Muscle of leg (tissue), 16 donors: ENCODE measurements at places on chromosomes 6 and 20.
A peak's percentile ranks its signal among the peaks of the same experiment; 100 is the strongest.

DNA sequence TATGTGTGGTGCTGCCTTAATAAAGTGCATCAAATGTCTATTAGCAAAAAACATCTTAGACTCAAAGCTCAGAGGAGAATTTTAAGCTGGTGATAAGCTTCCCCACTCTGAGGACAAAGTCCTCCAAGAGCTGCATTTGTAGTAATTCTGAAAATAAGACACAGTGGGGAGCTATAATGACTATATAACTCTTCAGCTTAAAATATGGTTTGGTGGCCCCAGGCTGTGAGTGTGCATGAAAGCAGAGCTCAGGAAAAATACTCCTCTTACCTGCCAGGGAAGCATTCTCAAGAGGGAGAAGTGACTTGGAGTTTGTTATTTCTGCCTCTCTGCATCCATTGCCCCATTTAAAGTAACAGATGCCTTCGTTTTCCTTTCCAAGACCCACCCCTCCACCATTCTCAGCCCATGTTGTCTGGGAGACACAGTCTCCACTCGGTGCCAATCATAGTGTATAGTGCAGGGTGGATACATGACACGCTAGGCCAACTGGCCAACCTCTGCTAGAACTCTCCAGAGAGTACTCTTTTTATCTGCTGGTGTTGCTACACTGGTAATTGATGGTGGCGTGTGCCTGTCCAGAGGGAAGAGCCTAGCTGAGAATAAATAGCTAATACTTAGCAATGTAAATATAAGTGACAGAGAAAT, 229.2 kb downstream of the PHF3 start:
- DNase-seq = no peak

- no peak for DNase-seq
These were observed 545.4 kb upstream of the JAG1 start for GRCh38 chr20:11219192-11219591.

- peak; percentile 88 for DNase-seq
These were observed 45.9 kb downstream of the FGD2 start for GRCh38 chr6:37051138-37052026.

DNA sequence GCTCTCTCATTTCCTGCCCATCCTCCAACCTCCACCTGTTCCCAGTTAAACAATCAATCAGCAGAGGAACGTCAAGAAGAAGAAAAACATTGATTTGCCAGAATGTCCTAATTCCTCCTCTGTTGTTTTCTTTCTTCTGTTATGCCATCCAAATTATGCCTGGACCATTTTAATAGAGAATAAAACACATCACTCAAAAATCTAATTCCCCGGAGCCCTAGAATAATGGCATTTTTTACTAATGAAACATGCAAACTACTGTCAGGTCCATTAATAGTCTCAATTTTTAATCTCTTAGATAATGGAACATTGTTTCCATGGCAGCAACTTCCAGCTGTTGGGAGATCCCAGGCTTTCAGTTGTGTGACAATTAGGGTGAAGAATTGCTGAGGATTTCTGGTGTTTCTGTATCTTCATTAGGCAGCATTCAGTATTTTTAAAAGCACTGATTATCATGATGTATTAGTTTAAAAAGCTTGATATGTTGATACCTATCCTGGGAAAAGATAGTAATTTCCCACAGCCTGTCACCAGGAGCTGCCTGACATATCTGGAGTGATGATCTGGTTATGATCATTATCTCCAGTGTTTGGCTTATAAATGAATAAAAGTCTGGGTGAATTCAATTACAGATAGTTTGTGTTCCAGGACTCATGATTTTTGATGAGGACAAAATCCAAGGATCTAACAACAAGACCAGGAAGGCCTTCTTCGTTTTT, 209.8 kb downstream of the TPBG start:
- DNase-seq = no peak

DNA sequence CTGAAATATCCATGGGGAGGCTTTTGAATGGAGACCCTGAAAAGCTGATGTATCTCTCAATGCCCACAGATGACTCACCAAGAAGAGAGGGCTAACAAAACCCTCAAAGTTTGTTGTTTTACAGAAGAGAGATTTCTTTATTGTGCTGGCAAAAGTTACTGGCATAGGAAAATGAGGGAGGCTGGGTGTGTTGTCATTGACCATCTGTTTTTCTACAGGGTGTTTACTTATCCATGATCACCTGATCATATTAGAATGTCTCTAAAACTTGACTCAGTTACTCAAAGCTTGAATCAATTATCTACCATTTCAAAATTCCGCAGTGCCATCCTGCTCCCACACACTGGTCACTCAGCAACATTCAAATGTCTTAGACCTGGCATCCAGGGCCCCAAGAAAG, 9.8 kb downstream of the NCOA6 start:
- DNase-seq = no peak

DNA sequence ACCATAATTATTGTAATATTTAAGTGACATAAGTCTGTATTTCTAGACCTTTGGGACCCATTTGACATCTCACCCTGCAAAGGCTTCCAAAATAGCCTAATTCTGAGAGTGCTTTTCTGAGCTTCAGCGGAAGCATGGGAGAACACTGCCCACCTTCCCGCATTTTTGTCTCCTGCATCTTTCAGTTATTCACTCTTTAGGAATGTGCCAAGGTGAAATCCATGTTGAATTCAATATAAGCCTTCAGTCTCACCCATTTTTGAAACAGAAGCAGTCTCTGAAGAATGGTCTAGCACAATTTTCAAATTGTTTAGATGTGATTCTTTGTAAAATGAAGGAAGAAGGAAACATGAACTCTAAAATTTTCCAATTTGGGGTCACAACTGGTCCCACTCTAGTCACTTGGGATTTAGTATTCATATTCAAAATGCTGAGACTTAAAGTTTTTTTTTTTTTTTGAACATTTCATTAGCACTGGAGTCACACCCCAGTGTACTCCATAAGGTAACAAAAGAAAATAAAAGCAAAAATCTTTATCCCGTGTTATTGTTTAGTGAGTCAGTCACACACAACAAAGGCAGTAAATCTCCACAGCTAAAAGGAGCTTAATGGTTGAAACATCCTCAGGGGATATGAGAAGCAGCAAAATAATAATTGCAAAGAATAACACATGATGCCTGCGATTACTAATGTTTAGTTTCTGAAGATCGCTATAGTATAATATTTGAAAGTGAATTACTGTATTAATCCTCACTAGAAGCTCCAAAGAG, 479.9 kb upstream of the BTBD3 start:
- no peak for DNase-seq

DNA sequence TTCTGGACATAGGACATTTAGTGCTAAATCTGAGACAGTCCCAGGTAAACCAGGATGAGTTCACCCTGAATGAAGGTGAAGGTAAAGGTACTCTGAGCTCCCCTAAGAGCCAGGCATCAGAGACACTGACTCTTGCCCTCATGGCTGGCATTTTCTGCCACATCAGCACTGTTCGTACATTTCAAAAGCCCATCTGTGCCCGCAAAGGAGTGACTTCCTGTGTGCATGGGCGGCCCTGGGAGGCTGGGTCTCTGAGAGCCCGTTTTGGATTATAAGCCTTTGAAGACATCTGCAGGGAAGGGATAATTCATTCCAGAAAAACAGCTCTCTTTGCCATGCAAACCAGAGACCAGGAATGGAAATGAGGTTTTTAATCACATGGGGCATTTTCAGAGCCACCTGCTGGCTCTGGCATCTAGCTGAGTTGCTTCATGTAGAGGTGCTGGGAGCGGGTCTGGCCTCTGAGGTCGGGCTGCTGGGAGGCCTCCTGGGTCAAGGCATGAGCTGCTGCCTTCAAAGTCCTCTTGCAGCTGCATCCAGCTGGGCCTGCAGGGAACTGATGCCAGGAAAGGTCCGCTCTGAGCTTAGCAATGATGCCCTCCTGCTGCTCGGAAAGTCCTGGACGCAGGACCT, 348.3 kb downstream of the DHX35 start:
- DNase-seq = peak; percentile 15

DNA sequence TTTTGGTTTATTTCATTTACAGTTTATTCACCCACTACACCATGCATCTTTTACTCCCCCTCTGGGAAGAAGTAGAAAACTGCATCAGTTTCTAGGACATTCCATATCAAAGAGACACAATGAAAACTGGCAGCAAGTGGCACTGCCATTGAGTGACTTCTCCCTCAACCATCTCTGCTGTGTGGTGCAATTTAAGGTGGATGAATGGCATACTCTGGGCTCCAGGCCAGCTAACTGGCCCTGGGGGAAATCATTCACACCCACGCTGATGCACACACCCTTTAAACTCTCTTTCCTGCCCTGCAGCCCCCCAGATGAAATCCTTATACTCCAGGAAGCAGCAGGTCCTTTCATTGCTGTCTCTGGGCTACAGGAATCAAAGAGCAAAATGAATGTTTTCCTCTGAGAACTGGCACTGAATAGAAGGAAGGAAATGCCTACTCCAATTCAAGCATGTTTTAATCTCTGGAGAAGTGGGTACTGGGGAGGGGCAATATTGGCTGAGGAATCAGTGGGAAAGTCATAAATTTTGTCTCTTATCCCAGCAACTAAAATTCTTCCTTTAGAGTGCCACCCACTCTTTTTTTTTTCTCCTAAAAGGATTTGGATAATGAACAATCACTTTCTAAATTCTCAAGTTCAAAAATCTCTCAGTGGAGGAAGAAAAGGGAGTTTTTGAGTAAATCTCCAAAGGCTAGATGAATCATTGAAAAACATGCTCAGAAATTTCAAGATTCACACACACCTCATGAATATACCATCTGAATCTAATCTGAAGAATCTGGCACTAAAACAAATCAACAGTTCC, 16.9 kb upstream of the RFPL4B start:
- peak; percentile 36 for DNase-seq

DNA sequence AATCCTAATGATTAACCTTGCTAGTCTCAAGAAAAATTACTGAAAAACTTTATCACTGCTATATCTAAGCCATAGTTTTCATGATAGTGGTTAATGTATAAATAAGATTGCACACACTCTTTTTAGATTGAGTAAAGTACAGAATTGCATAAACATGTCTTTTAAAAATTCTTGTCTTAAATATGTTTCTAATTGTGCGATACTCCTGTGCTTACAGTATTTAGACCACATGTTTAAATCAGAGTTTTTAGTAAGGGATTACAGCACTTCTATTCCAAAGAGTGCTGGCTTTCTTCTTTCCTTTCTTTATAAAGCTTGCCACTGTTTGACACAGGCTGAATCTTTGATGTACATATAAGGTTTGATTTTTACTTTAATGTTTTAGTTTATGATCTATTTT, 36.8 kb upstream of the RGS17 start:
- no peak for DNase-seq

- DNase-seq = no peak
These were observed 1.2 kb downstream of the FOXO3 start for GRCh38 chr6:108561742-108562502.

GRCh38 chr6:156883497-156884252, 106.5 kb downstream of the ARID1B start:
- no peak for DNase-seq

DNA sequence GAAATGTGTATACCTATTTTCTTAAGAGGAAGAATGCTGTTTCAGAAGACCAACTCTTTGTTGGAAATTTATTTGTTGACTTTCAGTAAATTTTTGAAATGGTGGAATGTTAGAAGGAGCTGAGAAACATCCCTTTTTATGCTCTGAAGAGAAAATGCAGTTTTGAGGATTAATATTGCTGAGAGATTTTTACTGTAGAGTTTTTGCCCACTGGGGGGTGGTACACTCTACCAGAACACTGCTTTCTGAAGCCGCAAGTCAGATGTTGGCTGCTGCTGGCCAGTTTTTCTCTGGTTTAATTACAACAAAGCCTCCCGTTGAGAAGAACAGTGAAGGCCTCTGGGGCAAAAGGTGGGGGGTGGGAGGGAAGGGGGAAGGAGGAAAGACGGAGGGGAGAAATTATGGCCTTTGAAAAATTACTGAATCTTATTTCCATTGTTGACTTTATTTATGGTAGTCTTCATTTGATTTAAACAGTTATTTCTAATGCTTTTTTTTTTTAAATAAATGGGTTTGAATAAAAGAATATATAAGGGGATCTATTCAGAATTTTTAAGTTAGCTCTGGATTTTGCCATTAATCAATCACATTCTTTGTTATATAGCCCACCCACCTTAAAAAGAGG, 3.0 kb downstream of the FLRT3 start:
- DNase-seq = peak; percentile 91

- DNase-seq = no peak
These were observed 34.8 kb upstream of the TFB1M start for GRCh38 chr6:155349129-155349528.

GRCh38 chr6:68718385-68719073, 83.4 kb downstream of the ADGRB3 start:
- peak; percentile 15 for DNase-seq

DNA sequence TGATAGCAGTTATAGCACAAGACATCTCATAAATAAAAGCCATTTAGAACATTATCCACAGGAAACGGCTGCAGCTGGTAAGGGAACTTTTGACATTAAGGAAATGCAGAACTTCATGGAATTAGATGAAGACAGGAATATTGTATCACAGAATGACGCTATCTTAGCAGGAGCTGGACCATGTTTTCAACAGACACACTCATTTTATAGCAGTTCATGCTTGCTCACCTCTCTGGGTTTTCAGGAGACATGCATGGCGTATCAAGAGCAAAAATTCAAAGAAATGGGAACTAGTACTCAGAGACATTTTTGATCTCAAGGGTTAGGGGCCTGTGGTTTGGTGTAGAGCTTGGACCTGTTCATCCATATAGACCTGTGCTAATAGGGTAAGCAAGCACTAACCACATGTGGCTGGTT, 125.0 kb downstream of the FYN start:
- no peak for DNase-seq

DNA sequence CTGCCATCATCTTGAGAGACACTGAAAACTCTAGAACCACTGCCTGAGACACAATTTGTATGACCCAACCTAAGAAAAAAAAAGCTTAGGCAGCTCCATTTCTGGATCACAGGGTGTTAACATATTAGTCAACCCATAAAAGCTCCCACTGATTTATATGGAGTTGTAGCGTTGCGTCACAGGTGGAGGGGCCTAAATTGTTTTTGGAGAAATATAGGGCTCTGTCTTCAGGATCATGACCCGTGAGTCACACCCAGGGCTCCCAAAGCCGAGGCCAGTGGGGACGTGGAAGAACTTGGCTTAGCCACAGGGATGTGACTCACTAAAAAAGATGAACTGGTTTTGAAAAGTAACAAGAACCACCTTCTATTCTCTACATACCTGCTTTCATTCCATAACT, 116.5 kb upstream of the BMP2 start:
- no peak for DNase-seq

DNA sequence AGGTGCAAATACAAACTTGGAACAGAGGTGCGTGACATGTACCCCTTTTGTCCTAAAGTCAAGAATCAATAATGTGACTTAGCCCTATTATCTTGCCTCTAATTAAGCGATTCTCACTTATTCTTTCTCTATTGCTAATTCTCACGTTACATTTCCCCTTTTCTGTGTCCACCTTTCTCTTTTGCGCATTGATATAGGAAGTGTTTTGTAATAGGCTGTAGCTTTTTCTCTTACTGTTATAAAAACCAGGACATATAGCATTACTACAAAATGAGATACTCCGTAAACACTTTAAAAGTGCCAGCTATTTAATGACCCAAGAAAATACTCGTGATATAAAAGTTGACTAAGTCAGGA, 669 bp upstream of the TMEM30A start:
- no peak for DNase-seq

DNA sequence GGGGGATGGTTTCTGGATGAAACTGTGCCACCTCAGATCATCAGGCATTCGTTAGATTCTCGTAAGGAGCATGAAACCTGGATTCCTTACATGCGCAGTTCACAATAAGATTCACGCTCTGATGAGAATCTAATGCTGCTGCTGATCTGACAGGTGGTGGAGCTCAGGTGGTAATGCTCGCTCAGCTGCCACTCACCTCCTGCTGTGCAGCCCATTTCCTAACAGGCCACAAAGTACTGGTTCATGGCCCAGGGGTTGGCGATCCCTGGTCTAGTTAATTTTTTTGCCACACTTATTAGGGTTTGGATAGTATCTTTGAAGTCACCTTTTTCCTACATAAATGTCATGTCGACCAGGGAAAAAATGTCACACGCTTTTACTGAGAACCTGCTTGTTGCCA, 96.8 kb upstream of the MLIP start:
- DNase-seq = no peak
